ENCODE measurements at places on chromosomes 4 and X.

DNA sequence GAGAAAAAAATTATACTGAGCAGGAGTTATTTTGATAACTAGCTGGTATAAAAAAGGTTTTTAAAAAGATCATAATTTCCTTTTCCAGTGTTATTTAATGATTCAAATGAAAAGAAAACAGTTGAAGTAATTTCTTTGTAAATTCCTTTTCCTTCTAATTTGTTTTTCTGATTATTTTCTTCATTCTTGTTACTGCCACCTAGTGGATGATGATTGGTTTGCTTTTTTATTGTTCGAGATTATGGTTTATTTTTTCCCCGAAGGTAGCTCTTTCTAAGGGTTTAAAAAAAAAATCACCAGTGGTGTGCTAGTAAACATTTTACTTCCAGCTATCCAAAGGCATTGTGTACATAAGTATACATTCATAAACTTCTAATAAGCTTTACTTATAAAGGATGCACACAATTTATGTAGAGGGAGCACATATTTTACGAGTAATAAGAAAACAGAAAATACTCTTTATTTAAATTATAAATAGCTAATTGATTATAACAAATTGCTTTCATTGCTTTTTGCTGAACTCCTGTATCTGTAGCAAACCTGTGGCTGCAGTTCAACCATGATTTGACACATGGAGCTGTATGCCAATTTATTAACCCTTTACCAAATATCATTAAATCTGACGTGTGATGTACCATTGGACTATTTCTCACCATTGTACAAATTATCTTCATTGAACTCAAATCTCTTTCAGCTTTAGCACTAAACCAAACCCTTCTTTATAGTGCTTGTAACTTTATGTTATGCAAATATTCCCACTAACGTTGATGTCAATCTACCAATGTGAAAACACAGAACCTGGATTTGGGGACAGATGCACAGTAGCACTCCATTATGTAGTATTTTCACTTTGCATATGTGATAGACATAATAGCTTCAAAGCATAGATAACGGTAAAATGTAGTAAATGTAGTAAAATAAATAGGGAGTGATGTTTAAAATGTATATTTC, 97.8 kb upstream of the ANK2 start:
- DNase-seq = peak; percentile 16

DNA sequence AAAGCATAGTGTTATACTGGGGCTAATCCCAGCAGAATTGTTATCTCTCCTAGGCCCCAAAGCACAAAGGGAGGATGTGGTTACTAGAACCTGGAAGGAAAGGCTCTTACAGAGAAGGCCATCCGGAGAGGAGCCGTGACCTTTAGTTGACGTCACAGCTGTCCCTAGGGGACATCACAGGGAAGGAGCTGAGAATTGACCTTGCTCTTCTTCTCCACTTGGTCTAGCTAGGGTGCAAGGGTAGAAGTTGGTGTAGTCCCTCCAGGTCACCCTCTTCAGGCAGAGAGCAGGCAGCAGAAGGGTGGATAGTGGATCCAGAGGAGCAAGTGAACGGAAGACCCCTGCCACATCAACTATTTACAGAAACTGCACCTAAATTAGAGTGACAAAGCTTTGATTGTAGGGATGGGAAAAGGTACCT, 22.8 kb upstream of the FGF2 start:
- no peak for DNase-seq

- DNase-seq = peak; percentile 76
Observed at GRCh38 chr4:173288296-173288695, 45.9 kb downstream of the HMGB2 start.

DNA sequence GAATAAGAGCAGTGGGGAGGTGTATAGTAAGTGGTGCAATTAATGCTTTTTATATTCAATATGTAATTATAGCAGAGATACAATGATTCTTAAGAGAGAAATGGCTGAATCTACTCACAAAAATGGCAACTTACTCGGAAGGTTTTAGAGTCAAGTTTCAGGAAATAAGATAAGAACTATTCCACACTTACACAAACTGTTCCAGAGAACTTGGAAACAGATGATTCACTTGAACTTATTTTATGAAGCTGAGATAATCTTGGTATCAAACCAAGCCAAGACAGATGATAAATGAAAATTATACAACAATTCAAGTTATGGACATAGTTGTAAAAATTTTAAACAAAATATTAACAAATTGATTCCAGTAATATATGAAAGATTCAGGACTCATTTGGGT, 311.3 kb upstream of the HS3ST1 start:
- DNase-seq = no peak

- DNase-seq = no peak
Observed at GRCh38 chr4:89221167-89221867, 86.3 kb downstream of the GPRIN3 start.

- DNase-seq = no peak
Observed at GRCh38 chrX:115350711-115351381, 61.3 kb downstream of the LUZP4 start.

GRCh38 chrX:21132686-21133393, 241.4 kb upstream of the CNKSR2 start:
- DNase-seq = peak; percentile 10

DNA sequence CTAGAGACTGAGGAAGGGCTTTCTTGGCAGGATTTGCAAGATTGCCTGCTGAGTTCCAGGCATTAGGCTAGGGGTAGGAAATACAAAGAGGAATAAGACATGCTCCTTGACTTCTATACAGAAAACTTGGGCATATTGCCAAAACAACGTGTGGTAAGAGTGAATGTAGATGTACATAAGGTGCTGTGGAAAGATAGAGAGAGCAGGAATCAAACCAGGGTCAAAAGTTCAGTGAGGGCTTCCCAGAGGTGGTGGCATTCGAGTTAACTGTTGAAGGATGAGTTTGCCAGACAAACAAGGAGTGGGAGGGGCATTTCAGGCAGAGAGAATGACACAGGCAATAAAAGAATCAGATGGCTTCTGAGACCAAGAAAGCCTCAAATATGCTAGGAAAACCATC, 187.9 kb downstream of the KDR start:
- peak; percentile 35 for DNase-seq

GRCh38 chr4:36921476-36922216, 322.9 kb upstream of the NWD2 start:
- peak; percentile 66 for DNase-seq

DNA sequence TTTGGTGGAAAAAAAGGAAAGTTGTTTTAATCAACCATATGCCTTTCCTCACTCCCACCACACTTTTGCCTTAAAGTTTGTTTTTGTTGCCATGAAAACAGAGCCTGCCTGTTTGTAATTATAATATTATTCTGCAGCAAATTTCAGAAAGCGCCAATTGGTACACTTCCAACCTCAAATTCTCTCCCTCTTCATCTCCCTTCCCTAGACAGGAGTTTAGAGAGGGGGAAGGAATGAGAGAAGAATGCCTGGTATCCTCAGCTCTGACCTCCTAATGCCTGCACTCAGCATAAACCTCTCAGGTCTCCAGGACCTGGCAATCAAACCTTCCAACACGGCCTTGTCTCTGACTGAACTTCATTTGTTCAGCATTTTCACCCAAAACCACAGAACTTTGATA, 138.4 kb upstream of the HCCS start:
- no peak for DNase-seq

DNA sequence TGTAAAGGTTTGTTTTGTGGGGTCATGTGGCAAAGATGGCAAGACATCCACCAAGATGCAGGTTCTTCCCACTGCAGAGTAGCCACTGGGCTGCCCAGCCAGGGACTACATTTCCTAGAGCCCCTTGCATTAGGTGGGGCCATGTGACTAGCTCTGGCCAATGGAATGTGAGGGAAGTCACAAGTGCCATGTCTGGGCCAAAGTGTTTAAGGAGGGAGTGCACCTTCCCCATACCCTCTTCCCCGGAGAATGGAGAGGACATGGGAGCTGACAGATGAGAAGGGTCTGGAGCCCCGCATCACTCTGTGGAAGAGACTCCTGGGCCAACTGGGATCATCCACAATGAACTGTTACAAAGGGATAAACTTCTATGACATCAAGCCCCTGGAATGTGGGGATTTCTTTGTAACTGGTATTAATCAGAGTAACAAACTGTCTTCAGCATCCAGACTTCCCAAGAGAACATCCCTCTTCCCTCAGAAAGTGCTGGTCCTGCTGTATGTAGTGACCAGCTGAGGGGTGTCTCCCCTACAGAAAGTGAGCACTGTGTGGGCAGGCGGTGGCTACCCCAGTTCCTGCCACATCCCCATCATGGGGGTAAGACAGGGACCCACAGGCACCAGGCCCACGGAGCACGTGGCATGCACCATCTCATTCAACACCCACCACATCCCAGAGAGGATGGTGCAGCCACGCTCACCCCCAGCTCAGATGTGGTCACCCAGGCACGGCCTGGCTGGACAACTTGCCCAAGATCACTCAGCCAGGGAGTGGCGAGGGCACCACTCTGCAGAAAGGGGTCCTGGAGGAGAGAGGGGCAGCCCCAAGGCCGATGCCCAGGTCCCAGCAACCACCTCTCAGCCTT, 10.9 kb downstream of the PPP2R2C start:
- DNase-seq = no peak

DNA sequence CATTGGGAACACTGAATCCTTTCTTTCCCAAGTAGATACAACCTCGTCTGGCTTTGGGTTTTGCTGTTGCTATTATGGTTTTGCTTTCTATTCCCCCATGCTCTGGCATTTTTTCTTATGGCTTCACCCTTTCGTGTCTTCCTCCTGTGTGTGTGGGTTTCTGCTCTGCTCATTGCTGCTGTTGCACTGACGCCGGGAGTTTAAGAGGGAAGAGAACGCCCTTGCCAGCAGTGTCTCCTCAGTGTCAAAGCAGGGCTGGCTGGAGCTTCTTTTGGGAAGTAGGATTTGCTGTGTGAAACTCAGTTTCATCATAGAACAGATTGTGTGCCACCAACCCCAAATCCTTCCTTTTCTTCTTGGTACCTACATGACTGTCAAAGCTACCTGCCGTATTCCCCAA, 63.7 kb downstream of the CLDN22 start:
- DNase-seq = no peak

DNA sequence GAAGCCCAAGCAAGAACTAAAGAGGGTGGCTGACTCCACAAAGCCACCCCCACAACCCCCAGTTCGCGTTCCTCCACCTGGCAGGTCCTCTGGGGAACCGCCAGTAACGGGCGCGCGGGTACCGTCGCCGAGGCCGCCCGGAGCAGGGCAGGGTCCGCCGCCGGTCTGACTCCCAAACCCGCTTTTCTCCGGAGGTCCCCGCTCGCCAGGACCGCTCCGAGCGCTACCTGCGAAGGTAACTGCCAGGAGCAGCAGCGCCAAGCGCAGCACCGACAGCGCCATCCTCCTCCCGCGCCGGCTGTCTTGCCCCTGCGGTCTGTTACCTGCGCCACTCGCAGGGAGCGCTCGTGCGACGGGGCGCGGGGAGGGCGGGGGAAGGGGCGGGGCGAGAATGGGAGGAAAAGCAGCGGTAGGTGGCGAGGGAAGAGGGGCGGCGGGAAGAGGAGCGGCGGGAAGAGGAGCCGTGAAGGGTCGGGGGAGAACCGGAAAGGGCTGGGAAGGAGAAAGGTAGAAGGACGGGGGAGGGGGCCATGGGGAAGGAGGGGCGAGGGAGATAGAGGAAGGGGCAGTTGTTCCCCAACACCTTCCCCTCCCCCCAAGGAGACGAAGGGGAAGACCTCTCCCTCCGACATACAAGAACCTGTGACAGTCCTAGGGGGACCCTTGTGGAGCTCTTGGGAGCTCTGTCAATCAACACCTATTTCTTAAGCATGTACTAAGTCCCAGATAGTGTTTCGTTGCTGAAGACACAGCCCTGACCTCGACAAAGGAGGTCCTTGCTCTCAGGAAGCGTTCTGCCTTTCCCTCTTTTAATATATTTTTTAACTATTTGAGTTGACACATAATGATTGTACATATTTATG, at the start of gene SPINK2:
Gene SPINK2, minus strand, starts transcription at position 321 of the 863 bp plus-strand sequence. Its CDS starts 39 bp downstream, at position 282.
- peak; percentile 63 for DNase-seq

DNA sequence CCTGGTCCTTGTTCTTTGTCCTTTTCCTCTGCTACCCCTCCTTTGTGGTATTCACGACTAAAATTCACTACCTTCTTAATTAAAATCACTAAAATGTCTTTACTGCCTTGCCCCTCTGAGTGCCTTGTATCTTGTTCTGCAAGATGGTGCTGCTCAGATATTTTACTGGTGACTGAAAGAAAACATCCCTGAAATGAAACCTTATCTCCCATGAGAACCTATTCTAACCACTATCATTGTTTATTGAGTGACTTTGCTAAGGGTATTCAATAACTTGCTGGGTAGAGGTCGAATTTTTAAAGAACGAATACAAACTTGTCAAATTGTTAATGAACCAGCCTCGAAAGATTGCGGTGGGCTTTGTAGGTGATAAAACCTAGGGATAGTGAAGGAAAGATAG, 52.8 kb downstream of the SPRY1 start:
- DNase-seq = no peak

GRCh38 chrX:45508454-45508853, 307.8 kb upstream of the DIPK2B start:
- DNase-seq = peak; percentile 49

DNA sequence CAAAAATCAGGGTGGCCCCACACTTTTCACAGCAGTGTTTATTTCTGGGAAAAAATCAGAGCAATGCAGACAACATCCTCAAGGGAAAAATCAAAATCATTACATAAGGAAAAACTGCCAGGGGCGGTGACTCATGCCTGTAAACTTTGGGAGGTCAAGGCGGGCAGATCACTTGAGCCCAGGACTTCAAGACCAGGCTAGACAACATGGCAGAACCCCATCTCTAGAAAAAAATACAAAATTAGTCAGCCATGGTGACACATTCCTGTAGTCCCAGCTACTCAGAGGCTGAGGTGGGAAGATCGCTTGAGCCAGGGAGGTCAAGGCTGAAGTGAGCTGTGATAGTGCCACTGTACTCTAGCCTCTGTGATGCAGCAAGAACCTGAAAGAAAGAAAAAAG, 102.8 kb downstream of the NAF1 start:
- peak; percentile 27 for DNase-seq

GRCh38 chrX:69033936-69034335, 131.3 kb downstream of the PJA1 start:
- DNase-seq = no peak

DNA sequence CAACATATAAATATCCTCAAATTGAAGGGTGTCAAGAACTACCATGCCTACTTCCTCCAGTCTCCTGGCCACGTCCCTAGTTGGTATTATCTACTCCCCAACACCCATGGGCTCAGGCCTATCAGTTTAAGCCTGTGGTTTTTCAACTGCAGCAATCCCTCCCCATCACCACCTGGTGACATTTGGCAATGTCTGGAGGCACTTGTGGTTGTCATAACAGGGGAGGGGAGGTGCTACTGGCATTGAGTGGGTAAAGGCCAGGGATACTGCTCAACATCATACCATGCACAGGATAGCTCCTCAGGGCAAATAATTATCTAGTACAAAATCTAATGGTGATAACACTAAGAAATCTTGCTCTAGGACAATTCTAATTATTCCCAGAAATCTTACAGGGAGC, 95.3 kb downstream of the COMMD8 start:
- DNase-seq = no peak

- DNase-seq = no peak
Observed at GRCh38 chr4:32429151-32429550, 1709.0 kb downstream of the PCDH7 start.
